Stimulated activated CD4-positive, alpha-beta T cell treated with anti-CD3 and anti-CD28 coated beads, Interleukin-2, amount 100 ng/mL, for 4 hours (primary cell): ENCODE measurements at places on chromosomes 2 and 18.

- no peak for DNase-seq
These were observed 400.7 kb downstream of the NBAS start for GRCh38 chr2:15160201-15160991.

DNA sequence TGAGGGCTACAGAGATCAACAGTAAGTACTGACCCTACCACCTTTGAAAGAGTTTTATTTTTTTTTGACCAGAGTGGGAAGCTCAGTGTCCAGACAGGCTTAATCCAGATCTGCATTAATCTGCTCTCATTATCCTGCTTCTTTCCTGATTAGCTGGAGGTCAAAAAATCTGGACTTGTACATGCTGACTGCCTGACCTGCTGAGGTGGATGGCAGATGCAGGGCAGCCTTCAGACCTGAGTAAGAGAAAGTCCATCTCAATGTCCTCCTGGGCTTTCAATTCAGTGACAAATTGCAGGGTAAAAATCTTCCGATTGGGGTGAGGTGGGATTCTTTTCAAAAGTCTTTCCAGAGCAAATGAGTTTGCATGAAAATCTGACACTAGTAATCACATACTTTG, 998.8 kb upstream of the PIK3C3 start:
- no peak for DNase-seq

GRCh38 chr2:43251171-43251731, 24.8 kb upstream of the ZFP36L2 start:
- DNase-seq = no peak

DNA sequence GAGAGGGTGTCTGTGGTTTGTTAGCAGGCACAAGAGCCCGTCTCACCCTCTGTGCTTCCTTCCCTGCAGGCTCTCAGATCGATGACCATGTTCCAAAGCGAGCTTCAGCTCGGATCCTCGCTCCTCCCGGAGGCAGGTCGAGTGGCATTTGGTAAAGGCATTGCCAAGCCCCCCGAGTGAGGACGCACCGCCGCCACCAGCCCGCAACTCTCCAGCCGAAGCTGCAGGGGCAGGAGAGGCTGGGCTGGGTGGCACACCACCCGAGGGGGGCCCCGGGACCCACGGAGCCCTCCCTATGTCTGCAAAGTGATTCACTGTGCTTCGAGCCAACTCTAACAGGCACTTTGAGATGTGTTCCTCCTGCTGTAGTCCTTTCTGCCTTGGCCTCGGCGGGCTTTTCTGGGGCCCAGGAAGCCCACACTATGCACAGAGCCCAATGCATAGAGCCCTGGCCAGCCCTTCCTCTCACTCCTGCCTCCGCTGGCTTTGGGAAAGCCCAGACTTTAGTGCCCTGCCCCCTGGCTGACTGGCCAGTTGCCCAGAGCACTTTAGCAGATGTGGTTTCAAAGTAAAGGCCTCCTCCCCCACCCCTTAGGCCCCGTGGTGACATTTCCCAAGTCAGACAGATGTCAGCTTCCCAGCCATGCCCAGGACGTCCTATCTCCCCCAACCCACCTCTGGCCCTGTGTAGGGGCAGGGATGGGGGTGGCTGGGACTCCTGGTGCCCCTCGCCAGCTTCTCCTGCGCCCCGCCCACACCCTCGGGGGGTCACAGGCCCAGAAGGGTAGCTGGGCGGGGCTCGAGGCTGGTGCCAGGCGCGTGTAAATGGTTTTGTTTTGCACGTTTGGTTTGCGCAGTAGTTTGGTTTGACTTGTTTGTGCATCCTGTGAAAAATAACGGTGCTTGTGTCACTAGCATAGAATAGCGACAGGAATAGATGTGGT, 23.3 kb upstream of the MAPRE3 start:
- no peak for DNase-seq

GRCh38 chr2:235458839-235459273, 35.0 kb upstream of the AGAP1 start:
- no peak for DNase-seq

- DNase-seq = no peak
These were observed 365.5 kb upstream of the ACVR2A start for GRCh38 chr2:147479358-147479757.

- no peak for DNase-seq
These were observed 59.7 kb downstream of the INPP5D start for GRCh38 chr2:233119806-233120205.

GRCh38 chr18:31192086-31192776, 29.6 kb upstream of the DSC1 start:
- no peak for DNase-seq

DNA sequence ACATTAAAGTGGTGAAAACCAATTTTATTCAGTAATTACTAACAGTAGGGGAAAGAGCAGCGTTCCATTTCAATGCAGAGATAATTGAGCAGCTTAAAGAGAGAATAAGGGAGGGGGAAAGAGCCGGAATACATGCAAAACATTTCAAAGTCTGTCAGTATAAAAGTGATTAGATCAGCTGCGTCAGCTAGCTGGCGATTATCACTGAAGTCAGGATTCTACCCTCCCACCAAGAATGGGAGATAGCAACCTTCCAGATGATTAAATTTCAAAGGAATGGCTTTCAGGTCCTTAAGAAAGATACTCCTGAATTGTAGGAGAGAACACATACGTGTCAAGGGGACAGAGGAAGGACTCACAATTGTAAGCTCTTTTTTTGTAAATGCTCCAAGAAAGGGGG, 2.7 kb upstream of the ZC3H6 start:
- DNase-seq = no peak

GRCh38 chr2:74845217-74845751, 11.4 kb downstream of the HK2 start:
- DNase-seq = peak; percentile 25

DNA sequence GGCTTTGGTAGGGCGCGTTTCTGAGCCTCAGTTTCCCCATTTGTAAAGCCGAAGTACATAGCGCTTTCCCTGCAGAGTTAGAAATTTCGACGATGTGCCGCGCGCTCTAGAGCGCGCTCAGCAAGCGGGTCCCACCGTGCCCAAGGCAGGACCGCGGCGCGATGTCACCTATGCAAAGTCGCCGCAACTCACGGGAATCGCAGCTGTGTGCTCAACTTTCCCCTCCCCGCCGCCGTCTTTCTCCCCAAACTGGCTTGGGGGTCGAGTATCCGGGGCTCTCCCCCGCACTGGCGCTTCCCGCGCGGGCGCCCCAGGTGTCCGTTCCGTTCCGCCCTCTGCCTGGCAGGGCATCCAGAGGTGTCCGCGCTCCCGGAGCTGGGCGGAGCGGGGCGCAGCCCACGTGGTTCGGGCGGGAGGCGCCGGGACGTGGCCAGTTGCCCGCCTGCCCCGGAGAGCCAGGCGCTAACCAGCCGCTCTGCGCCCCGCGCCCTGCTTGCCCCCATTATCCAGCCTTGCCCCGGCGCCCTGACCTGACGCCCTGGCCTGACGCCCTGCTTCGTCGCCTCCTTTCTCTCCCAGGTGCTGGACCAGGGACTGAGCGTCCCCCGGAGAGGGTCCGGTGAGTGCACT, at the start of gene MLPH:
TSS of gene MLPH (plus strand) at position 433 of the 630 bp plus-strand sequence. CDS start 6,176 bp downstream, outside the sequence.
- DNase-seq = no peak

DNA sequence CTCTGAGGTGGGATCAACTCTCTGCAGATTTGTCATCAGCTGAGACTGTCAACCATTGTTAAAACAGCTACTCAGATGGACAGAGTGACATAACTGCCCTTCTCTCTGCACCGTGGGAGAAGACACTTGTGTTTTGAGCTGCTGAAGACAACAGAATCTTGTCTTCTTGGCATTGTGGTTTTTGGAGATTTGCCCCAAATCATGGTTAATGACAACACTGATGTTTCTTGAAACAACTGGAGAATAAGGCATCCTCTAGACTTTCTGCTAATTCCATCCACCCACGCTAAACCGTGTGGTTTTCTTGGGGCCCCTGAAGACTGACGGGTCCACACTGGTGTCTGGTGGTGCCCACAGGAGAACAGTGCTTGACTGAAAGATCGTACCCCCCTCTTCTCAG, 39.5 kb downstream of the SH3BP4 start:
- no peak for DNase-seq

DNA sequence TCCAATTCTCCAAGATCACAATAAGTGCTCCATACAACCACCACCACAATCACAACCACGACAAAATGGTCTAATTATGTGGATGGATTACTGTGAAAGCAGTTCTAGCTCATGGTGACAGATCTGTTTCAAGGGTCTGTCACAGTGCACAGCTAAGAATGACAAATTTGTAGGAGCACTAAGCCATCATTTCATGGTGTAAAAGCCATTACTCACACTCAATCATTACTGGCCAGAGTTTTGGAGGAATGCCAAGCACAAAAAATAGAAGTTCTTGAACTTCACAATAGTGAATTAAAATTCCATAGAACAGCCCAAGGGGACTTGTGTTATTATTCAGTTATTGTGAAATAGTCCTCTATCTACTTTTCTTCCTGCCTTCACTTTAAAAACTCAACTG, 2.3 kb downstream of the CPS1 start:
- no peak for DNase-seq

DNA sequence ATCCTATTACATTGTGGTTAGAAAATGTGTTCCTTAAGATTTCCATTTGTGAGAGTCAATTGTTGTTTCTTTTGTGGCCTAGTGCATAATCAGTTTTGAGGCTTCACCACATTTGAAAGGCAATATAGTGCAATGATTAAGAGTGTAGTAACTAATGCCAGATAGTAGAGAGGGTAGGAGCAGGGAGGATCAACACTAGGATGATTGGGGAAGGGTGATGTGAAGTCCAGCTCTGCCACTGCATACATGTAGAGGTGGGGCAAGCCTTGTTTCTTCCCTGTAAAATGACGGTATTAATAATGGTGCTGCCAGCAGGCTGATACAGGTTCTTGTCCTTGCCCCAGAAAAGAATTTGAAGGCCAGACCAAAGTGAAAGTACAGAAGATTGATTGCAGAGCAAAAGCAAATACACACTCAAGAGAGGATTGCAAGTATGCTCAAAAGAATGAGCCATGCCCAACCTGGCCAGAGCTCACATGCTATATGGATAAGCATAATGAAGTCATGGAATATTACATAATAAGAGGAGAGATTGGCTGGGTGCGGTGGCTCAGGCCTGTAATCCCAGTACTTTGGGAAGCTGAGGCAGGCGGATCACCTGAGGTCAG, 8.0 kb downstream of the SP100 start:
- no peak for DNase-seq

GRCh38 chr2:37688771-37689468, 17.5 kb upstream of the CDC42EP3 start:
- DNase-seq = no peak

DNA sequence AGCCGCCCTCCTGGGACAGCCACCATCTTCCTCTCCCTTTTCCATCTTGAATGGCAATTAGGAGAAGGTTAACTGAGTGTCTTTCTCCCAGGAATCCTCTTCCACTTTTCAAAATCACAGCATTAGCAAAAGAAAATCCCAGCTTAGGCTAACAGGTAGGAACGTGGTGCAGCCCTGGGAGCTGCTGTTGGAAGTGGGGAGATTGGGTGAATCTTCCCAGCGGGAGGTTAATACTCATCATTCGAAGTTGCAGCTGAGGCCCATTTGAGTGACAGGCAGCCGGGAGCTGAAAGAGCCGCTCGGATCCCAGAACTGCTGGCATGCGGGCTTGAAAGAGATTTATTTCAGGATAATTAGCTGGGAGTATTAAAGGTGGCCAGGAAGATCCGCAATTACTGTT, 306.0 kb downstream of the BCL11A start:
- DNase-seq = no peak

DNA sequence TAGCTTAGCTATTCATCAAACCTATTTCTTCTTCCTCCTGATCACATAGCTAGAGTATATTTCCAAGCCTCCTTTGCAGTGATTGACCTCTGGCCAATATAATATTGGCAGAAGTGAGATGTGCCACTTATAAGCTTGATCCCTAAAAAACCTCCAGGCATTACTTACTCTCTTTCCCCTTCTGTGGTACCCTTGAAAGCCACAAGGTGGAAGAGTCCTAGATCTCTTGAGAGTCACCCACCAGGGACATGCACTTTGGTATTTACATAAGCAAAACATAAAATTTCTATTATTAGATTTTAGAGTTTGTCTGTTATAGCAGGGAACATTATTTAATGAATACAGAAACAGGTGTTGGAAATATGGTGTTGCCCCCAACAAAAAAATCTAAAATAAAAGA, 112.0 kb downstream of the EXOC6B start:
- DNase-seq = no peak
